ENCODE measurements at places on chromosomes 2 and 18.

- no peak for DNase-seq
Measured at GRCh38 chr2:121336528-121337294, 51.7 kb upstream of the TFCP2L1 start.

DNA sequence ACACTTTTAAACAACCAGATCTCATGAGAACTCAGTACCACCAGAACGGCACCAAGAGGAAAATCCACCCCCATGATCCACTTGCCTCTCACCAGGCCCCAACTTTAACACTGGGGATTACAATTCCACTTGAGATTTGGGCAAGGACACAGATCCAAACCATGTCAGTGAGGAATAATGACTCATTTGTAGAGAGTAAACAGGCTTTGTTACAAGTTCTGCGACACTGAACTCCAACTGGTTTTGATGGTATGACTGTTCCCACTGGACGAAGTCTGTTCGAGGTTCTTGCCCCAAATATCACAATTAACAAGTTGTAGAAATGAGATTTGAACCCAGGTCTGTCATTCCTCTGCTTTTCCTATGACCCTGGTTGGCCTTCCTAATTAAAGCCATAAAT lies 718.1 kb upstream of the ID2 start:
- DNase-seq: no peak

DNA sequence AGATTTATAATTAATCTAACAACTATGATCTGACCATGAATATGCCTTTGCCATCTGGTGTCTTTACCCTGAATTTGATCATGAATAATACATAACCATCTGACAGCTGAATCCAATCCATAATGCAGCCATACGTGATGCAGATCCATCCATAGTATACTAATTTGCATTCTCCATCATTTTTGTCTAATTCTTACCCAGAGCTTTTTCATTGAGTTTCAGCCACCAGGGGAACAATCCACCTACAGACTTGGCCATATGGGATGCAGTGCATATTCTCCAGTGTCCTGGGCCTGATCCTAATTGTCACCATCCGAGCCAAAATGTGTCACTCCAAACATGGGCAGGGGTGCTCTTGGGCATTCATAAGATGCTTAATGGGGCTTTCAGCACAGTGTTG lies 227.2 kb upstream of the CRIM1 start:
- DNase-seq: no peak

- no peak for DNase-seq
Measured at GRCh38 chr2:61995515-61995914, 90.0 kb downstream of the COMMD1 start.

DNA sequence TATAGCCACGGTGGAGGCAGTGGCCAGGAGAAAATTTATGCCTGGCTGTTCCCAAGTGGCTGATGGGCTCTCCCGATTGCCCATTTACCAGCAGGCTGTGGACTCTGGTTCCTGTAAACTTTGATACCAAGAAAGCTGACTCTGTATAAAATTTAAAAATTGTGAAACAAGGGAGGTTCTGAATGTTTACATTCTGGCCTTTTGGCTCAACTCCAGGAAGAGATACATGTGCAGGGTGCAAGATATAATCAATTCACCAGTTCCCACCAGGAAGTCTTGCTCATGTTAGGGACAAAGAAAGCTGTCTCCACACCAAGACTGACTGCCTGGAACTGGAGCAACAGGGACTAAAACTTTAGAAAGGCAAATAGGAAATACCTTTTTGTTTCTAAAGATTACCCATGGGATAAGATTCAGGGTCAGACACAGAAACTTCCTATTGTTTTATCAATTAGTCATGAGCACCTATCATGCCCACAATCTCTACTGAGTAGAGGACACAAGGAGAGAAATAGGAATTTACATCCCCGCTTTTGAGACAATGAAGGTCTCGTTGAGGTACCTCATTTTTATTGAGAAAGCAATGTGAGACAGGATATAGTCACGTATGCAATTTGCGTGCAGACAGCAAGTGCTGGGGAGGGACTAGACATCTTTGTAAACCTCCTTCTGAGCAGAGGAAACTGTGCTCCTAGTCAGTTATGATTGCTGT lies 123.5 kb downstream of the LIPG start:
- DNase-seq: no peak

GRCh38 chr2:27313882-27314645 lies 5.8 kb upstream of the UCN start:
- DNase-seq: no peak

DNA sequence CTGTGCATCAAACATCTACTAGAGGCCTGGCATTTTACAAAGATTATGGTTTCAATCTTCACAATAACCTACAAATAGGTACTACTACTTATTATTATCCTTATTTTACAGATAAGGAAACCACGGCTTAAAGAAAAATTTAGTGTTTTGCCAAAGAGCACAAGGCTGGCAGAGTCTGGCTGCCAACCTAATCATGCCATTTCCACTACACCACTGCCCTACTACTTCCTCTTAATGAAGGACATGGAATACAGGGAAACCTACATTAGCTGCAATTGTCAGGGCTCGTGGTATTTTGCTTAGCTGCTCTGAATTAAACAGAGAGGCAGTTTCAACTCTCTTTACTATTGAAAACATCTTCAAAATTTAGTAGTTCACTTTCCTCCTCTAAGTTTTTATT lies 5.9 kb downstream of the MBOAT2 start:
- DNase-seq: no peak

- no peak for DNase-seq
Measured at GRCh38 chr2:205138735-205139134, 543.6 kb upstream of the NRP2 start.

Measured in stimulated activated CD4-positive, alpha-beta T cell treated with anti-CD3 and anti-CD28 coated beads, Interleukin-1b, Interleukin-23, amount 100 ng/mL, for 48 hours (primary cell).